ENCODE measurements at places on chromosomes 12 and 14. TPM values are rescaled to one million over a fixed set of nuclear protein-coding genes. Genes with fewer than 3 reads are reported as not detected.

GRCh38 chr12:50224026-50224692, 57.0 kb upstream of the CERS5 start:
- no peak for DNase-seq

GRCh38 chr14:33788161-33788560, 162.7 kb downstream of the EGLN3 start:
- DNase-seq = no peak

DNA sequence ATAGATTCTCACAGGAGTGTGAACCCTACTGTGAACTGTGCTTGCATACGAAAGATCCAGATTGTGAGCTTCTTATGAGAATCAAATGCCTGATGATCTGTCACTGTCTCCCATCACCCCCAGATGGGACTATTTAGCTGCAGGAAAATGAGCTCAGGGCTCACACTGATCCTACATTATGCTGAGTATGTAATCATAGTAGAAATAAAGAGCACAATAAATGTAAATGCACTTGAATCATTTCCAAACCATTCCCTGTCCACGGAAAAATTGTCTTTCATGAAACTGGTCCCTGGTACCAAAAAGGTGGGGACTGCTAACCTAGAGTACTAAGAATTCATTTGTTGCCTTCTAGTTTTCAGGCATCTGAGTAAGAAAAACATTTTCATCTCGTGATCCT, 1215.8 kb upstream of the TMEM132C start:
- no peak for DNase-seq

DNA sequence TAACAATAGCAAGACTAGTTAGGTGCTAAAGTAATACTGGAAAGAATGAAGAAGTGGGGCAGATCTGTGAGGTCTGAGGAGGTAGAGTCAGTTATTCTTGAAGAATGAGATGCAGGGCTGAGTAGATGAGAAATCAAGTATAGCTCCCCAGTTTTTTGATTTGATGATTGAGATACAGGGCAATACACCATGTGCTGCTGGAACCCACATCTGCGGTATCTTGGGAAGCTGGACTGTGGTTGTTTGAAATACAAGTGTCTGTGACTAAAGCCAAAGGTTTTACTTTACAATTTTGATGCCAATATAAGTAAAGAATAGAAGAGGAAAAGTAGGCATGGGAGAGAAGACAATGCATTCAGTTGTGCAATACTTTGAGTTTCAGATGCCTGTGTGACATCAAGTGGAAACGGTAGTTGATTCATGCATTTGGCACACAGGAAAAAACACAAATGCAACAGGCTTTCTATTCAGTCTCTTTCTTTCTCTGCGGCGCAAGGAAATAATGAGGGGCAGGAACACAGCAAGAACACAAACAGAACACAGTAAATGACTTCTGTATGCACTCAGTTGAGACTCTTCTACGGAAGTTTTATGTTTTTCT, 190.2 kb upstream of the SLC38A2 start:
- peak; percentile 92 for DNase-seq

- no peak for DNase-seq
Observed at GRCh38 chr12:123109319-123109772, 41.5 kb downstream of the PITPNM2 start.

GRCh38 chr14:33809396-33809981, 141.4 kb downstream of the EGLN3 start:
- DNase-seq = no peak

DNA sequence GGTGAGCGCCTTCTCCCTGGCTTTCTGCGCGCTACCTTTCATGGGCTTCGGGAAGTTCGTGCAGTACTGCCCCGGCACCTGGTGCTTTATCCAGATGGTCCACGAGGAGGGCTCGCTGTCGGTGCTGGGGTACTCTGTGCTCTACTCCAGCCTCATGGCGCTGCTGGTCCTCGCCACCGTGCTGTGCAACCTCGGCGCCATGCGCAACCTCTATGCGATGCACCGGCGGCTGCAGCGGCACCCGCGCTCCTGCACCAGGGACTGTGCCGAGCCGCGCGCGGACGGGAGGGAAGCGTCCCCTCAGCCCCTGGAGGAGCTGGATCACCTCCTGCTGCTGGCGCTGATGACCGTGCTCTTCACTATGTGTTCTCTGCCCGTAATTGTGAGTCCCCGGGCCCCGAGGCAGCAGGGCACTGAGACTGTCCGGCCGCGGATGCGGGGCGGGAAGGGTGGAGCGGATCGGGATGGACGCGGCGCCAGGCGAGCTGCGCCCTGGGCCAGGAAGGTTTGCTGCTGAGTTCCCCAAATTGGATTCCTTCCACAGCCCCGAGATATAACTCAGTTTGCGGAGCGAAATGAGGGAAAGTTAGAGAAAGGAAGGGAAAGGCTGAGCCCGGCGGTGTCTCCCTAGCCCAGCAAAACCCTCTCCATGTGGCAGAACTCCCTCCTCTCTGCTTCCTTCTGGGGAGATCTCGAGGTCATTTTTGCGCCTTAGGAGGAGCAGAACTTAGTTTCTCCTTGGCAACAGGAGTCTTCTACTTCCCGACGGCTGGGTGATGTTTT, 972 bp downstream of the PTGDR start:
- DNase-seq = no peak

GRCh38 chr12:7066596-7066995, 6.1 kb downstream of the C1S start:
- no peak for DNase-seq

GRCh38 chr12:108802101-108802961, 55.1 kb downstream of the SSH1 start:
- no peak for DNase-seq

- no peak for DNase-seq
Observed at GRCh38 chr14:77660754-77661153, 44.3 kb upstream of the SPTLC2 start.

DNA sequence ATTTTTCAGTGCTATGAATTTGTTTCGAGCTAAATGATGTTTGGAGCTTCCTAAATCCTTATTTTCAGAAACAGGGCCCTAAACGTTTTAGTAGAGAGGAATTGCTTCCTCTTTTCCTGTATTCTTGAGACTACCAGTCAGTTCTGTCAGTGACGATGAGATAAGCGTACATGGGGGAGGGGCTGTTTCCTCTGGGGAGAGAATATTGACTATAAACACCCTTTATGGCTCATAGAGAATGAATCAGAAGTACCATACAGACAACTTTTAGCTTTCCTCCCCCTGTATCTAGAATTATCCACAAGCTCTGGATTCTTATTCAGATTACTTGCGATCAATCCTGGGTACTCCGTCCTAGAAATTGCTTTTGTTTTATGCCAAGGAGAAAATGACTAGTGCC, 5.1 kb downstream of the TBK1 start:
- no peak for DNase-seq

DNA sequence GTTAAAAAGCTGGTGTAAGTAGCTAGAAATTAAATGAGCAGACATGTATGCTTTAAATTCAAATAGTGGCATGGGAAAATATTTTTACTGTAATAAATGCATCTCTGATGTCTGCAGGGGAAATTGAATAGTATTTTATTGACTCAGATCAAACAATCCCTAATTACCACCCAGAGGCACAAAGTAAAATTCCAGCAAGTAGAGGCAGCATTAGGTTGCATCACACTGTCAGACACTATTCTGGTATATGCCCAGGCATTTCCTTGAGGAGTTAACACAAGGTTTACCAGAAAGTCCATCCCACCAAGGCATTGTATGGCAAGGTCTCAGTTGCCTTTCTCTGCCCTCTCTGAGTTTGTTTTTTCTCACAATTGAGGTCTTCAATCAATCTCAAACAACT, 201.6 kb upstream of the KITLG start:
- no peak for DNase-seq

DNA sequence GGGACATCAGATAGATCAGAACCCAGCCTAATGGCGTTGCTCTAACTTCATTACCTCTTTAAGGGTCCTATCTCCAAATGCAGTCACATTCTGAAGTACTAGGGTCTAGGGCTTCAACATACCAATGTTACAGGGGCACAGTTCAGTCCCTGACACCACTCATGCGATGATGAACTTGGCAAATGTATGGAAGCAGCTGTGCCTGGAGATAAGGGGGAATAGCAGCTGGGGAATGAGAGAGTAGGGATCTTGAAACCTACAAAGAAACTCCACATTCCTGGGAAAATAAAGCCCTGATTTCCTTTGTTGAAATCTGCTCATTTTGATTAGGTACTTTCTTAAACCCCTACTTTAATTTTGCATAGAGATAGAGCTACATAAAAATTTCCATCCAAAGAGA, 20.5 kb upstream of the TMCC3 start:
- no peak for DNase-seq

DNA sequence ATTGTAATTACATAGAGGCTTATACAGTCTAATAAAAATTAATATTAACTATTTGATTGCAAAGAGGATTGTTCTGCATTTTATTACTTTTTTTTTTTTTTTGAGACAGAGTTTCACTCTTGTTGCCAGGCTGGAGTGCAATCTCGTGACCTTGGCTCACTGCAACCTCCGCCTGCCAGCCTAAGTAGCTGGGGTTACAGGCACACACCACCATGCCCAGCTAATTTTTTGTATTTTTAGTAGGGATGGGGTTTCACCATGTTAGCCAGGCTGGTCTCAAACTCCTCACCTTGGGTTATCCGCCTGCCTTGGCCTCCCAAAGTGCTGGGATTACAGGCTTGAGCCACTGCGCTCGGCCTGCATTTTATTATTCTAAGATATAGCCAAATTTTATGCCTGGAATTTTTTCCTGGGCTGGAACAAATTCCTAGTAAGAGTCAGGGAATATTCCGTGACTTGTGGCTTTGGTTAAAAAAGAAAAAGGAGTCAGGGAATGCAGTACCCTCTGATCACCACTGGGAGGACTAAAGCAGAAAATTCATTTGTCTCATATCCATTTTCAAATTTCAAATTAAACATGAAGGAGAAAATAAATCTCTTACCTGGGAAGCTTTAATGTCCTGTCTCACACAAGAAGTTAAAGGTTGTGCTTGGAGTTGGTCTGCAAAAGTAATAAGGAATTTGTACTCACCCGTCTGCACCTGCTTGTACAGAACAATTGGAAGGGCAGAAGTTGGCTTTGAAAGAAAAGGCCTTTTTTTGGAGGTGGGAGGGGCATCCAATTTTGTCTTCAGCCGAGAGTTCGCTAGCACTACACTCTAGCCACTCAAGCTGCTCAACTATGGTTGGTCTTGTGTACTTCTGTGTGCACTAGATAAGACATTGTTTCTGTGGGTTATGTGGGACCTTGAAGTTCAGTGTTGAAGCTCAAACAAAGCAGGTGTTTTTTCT, 8.7 kb downstream of the MARK3 start:
- DNase-seq = no peak

DNA sequence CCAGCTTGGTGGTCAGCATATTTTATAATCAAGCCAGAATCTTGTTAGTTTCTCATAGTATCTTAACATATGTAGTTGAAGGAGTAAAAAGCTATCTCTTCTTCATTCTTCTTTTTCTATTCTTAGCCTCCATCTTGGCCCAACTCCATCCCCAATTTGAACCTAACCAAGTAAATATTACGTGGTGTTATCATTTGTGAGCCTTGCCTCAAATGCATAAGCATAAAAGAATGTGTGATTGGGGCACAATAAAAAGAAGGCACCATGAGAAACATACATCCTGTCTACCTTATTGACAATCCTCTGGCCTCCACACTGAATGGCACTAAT, 181.4 kb upstream of the BMP4 start:
- no peak for DNase-seq

SOS2 gene
- 24.2 TPM for total RNA-seq

KRT83 gene
- total RNA-seq = 1.4 TPM

MYBPC1 gene
- 0.15 TPM for total RNA-seq

ESRRB gene
- not detected for total RNA-seq

SLC7A8 gene
- total RNA-seq = 1.1 TPM

DPPA3 gene
- total RNA-seq = not detected

GALNT6 gene
- not detected for total RNA-seq

CLBA1 gene
- 9.1 TPM for total RNA-seq

Data from NCI-H460 (cell line).